ENCODE measurements at places on chromosomes 2 and 18.

DNA sequence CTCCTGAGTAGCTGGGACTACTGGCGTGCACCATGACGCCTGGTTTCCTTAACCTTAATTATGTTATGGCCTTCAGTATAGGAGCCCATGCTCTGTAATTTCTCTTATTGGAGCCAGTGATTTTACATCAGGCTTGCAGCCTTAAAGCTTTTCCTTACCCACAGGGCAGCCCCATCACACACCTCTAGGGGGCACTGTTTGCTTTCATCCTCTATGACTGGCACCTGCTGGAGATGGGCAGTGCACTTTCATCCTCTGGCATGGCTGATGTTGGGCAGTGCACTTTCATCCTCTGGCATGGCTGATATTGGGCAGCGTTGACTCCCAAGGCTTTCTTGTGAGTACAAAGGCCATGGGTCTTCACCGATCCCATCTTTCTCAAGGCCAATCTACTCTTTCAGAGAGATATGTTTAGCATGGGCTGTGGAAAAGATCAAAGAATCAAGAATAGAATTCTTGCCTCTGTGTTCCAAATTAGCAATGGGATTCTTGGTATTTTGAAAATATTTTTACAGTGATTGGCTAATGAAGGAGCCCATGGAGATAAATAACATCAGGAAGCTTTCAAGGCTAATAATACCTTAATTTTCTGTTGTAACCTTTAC is 80.7 kb upstream of the MEX3C start:
- peak; percentile 54 for DNase-seq

DNA sequence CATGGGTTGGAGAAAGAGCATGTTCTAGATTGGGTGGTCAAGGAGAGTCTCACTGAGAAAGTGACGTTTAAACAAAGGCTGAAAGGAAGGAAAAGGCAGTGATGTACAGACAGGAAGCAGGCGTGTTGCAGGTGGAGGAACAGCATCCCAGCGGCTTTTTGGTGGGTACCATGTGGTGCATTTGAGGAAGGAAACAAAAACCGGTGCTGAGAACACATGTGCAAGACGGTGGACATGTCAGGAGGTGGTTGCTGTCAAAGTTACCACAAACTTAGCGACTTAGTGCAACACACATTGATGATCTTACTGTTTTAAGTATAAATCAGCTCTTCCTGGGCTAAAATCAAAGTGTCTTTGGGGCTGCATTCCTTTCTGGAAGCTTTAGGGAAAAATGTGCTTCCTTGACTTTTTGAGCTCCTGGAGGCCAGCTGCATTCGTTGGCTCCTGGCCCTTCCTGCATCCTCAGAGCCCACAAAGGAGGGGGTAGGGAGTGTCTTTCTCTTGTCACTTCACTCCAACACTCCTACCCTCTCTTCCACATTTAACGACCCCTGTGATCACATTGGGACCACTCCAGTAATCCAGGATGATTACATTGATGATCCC is 380.6 kb downstream of the FBXO15 start:
- no peak for DNase-seq

GRCh38 chr2:166464187-166464586 is 29.9 kb downstream of the SCN7A start:
- DNase-seq = peak; percentile 34

DNA sequence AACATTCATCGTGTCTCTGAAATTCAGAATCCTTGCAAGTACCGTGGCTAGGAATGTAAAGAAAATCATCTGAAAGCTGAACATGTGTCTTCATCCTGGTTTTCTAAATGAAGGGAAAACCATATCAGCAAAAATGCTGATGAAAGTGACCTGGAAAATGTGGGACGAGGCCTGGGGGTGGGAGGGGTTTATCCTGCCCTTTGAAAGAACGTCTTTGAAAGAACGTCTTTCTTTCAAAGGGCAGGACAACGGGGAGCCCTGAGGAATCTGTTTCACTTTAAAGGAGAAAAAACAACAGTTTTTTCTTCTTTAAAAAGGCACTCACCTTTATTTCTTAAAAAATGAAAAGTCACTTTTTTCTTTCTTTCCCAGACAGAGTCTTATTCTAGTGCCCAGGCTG is 185.2 kb downstream of the ALPK2 start:
- no peak for DNase-seq

GRCh38 chr2:206867006-206867405 is 72.3 kb upstream of the CPO start:
- DNase-seq = no peak

GRCh38 chr2:119421741-119422140 is 9.9 kb upstream of the TMEM37 start:
- DNase-seq = no peak

- no peak for DNase-seq
Measured at GRCh38 chr2:24480245-24480644, 10.8 kb upstream of the NCOA1 start.

DNA sequence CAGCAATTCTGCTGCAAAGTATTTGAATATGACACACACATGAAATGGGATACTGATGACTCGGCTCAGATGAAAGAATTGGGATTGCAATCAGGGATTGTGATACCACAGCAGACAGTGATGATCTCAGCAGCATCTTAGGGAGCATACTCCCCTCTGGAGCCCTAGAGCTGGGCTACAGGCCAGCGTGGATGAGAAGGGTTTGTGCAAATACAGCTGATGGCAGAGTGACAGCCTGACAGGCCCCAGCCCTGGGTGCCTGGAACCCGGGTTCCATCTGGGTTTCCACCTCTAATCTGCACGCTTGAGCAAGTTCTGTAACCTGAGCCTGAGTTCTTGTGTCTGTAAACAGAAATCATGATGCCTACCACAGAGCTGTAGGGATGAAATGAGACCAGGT is 418.0 kb downstream of the LRATD1 start:
- no peak for DNase-seq

DNA sequence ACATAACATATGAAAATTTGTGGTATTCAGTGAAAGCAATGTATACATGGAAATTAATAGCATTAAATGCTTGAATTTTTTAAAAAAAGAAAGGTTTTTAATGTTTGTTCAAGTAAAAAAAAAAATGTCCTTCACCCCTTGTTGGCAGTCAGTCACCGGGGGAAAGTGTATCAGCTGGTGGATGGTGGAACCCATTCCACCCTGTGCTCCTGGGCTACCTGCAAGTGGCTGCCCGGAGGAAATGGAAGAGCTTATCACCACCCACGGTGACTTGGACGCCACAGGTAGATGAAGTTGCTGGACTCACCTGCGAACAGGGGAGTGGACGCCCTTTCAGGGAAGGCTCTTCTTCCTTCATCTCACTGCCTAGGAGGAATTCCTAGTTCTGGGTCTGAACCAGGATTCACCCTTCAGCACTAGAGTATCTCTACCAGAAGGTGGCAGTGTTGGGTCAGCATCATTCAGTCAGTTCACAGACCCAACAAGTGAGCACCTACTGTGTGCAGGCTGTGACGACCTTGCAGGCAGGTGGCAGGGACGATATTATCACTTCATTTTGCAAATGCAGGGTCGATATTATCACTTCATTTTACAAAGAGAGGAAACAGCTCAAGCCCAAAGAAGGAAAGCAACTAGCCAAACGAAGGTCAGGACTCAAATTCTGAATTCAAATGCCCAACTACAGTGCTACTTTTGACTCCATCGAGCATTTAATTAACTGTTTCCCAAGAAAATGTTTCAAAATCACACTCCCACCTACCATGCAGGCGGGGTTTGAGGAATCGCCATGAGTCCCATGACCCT is 35.8 kb downstream of the CIB4 start:
- DNase-seq = peak; percentile 78

GRCh38 chr2:105110295-105110829 is 72.5 kb downstream of the MRPS9 start:
- DNase-seq = no peak

DNA sequence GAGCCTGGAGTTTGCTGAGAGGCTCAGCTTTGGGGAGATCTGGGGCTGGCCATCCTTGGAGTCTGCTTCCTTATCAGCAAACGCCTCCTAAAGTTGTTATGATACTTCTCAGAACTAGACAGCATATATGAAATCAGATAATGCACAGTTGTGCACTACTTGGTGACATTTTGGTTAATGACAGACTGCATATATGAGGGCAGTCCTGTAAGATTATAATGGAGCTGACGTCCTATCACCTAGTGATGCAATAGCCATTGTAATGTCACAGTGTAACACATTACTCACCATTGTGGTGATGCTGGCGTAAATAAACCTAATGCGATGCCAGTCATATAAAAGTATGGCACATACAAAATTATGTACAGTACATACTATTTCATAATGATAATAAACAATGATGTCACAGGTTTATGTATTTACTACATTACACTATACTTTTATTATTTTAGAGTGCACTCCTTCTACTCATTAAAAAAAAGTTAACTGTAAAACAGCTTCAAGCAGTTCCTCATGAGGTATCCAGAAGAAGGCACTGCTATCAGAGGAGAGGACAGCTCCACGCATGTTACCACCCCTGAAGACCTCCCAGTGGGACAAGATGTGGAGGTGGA is 298.1 kb upstream of the REV1 start:
- DNase-seq = peak; percentile 44

DNA sequence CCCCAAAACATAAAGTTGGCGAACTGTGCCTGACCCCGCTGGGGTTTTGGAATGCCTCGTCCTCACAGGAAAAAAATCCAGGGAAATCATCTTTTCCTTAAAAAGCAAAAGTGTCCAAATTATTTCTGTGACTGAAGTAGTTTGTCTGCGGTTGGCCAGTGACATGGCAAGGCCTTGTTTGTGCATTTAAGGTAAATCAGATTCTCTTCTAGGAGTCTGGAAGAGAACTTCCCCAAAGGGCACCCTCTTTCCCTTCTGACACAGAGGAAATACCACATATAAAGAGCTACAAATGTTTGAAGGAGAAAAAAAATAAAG is 737 bp upstream of the CYB5A start:
- peak; percentile 15 for DNase-seq

DNA sequence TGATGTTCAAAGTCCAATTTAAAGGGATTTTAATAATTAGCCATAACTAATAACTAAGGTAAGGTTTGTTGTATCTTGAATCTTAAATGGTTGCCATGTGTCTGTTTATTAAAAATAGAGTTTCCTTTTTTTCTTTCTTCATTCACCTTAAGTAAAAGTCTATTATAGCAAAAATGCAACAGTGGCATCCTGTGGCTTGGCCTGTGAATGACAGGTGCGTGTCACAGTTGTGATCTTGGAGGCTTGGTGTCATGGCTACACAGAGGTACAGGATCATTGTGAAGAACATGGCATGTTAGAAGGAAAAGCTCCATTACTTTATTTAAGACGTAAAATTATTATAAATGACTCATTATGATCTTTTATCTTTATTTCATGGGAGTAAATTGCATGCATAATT is 246.1 kb downstream of the BCL2 start:
- no peak for DNase-seq

DNA sequence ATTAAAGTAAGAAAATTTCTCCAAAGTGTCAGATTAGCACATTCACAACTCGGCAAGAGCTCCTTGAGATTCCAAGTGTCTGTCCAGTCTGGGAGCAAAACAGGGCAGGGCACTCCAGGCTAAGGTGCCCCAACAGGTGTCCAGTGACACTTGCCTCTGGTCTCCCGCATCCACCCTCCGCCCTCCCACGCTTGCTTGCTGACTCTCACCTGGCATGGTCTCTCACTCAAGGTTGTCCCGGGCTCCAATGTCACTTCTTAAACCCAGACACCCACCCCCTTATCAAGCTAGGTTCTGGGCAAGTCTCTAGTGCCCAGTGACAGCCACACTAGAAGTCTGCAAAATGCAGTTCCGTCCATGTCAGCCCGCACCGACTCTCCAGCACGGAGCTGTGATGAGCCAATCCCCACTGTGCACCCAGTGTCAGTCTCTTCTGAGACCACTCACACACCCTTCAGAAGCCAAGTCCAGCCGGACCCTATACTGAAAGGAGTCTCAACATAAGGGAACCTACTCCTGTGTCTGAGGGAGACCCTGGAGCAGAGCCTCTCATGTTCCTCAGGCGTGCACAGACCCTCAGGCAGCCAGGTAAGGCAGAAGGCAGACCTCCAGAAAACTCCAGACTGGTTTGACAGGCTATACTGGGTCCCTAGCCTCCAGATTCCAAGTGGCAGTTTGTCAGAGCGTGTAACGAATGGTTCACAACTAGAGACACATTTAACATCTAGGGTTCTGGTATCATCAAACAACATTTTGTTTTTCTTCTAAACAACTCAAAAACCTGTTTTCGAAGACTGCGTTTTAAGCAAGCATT is 45.6 kb downstream of the HDLBP start:
- no peak for DNase-seq

GRCh38 chr2:31253356-31254131 is 19.6 kb downstream of the EHD3 start:
- DNase-seq = no peak

- no peak for DNase-seq
Measured at GRCh38 chr18:74489676-74490075, 6.5 kb upstream of the CNDP2 start.

DNA sequence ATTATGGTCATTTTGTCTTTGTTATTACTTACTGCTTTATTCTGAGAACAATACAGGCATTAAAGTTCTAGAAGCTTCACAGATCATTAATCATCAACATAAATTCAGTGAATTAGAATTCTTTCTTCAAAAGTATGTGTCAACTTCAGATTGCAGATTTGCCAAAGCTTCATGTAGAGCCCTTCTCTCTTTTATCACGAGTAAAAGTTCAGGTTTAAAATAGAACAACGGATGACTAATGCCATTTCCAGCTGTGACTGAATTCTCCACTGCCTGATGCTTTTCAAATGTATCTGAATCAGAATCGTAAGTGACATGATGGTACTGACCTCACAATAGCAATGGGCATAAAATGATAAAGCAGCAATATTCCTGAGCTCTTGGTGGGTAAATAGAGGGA is 116.0 kb downstream of the ABCA12 start:
- DNase-seq = no peak

- DNase-seq = no peak
Measured at GRCh38 chr2:133146893-133147292, 421.4 kb downstream of the NCKAP5 start.

DNA sequence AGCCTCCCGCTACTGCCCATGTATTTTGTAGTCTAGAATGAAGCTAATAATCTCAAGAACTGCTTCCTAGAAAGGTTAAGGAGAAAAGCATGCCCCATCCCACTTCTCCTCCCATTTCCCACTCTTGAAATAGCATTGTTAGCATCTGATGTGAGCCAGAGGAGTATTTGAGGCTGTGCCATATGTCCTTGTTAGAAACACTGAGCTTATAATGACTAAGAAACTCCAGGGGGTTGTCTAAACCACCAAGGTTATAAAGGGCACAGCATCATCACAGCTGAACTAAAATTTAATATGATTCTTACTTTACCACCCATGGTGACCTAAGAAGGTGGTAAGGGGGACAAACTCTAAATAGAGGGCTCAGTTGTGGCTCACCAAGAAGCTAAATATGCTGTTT is 16.6 kb downstream of the TSPYL6 start:
- no peak for DNase-seq

- no peak for DNase-seq
Measured at GRCh38 chr18:54790109-54790508, 38.2 kb upstream of the RAB27B start.

DNA sequence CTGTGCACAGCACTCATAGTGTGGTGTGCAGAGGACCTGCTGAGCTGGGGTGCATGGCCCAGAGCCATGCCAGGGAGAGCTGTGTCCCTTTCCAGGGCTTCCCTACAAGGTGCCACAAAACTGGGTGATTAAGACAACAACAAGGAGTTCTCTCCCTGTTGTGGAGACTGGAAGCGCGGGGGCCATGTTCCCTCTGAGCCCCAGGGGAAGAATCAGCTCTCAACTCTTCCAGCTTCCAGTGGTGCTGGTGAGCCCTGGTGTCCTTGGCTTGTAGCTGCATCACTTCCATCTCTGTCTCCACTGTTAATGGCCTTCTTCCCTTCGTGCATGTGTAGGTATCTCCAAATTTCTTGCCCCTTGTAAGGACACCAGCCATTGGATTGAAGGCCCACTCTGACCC is 73.3 kb downstream of the CABLES1 start:
- no peak for DNase-seq

- DNase-seq = peak; percentile 58
Measured at GRCh38 chr2:232013701-232014353, 52.3 kb downstream of the DIS3L2 start.

Measured in suppressor macrophage treated with lipopolysaccharide for 1 hour (primary cell).